ENCODE measurements at places on chromosomes 2 and 18. TPM values are rescaled to one million over a fixed set of nuclear protein-coding genes. Genes with fewer than 3 reads are reported as not detected.

DNA sequence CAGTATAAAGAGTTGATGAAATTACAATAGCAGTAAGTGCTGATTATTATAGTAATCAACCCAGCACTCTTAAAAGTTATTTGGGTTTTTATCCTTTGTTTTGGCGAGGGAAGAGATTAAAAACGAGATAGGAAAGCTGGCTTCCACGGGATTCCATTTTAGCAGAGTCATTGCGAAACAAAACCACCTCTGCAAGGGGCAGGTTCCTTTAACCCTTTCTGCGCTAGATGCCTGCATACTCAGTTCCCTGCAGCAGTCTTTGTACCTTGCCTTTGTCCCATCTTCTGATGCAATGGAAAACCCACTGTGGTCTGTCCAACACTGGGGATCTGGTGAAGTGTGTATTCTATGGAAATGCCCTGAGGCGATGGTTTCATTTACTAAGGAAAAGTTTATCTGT is 2.7 kb downstream of the YPEL5 start:
- no peak for DNase-seq

GRCh38 chr2:132871831-132872230 is 201.8 kb upstream of the LYPD1 start:
- DNase-seq = peak; percentile 16

Gene CFC1
- not detected for total RNA-seq

DNA sequence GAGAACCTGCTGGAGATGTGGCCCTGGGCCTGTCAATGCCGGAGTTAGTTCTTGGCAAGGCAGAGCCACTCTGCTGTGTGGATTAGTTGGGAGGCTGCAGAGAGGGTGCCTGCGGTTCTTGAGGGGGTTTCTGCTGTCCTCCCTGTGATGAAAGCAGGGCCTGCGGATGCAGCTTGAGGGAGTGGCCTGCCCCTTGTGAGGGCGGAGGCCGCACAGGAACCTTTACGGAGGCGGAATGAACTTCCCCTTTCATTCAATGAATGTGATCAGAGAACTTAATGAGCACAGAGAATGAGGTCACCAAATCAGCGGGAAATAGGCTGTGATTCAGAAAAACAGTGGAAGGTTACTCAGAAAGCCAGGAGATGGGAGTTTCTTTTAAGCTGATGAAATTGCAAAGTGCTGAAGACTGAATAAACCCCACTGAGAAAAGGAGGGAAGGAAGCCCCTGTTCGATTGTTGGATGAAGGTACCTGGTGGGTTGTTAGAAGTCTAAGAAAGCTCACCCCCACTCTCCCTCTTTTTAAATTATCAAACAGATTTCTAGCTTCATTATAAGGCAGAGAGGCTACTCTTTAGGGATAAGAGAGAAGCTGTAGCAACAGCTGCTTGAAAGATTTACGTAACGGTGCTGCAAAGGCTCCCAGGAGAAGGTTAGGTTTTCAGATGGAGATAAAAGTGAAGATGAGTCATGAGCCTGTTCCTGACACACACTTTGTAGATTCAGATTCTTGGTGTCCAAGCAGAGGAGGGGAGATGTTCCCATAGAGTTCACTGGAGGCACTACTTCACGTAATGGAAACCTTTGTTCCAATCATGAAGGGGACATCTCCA is 47.4 kb downstream of the VWA3B start:
- DNase-seq = peak; percentile 83

DNA sequence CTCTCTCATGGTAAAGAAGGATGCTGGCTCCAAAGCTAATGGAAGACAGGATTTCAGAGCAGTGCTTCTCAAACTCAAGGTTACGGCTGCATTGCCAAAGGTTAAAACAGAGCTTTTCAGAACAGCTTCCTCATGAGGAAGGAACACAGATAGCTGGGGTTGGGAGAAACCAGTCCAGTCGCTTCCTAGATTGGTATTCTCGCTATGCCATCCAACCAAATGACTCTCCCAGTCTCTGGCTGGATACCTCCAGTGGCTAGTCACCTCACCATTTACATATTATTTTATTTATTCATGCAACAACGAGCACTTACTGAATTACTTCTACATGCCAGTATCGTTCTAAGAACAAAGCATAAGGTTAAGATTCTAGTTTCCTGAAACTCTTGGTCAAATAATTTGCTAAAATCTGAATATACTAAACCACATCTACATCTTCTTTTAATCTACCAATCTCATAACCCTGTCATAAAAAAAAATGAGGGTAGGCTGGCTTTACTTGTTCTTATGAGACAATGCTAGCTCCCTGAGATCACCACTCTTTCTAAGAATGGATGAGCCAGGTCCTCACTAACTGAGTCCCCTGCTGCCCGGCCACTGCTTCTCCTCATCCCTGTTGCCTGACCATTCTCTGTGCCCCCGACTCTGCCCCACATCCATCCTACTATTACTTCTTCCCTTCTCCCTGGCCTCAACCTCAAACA is 20.4 kb downstream of the KDSR start:
- no peak for DNase-seq

DNA sequence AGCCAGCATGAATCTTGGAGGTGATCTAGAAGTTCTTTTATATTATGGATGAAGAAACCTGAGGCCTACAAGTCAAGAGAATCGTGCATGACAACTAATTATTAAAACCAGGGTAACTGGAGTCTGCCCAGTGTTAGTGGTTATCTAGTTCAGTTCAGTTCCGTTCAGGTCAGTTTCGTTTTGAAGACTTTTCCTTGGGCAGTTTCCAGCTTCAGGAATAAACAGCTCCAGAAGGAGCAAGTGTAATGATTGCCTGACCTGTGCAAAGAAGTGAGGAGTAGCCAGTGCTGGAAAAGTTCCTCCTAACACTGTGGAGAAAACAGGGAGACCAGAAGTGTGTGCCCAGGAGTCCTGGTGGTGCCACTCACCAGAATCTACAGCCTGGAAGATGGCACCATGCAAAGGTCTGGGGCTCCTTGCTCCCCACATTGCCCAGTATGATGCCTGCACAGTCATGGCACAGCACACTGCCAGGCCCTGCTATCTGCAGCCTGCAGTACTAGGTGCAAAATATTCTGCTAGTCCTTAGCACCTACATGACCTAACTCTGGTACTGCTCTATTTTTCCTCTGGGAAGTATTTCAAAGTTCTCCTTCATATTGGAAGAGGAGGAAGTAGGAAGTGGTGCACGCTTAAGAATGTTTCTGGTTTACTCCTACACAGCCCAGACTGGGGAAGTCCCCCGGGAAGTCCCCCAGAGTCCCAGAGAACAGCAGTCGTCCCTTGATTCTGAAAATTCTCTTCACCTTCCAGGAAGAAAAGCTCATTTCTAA is 65.8 kb downstream of the SUMO1 start:
- DNase-seq = no peak

DNA sequence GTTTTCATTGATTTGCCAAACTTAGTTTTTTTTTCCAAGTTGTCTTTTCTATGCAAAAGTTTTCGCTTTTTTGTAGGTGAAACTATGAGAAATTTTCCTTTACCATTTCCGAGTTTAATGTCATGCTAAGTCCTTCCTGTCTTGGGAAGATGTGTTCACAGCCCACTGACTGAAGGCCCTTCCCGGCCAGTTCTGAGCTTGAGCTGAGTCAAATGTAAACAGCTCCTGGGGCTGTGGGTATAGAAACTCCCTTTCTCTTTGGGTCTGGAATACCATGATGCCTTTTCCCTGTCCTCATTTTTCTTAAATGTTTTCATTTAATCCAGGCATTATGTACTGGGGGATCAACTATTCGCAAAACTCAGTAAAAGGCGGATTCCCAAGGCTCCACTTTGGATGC is 69.8 kb upstream of the IL1R1 start:
- no peak for DNase-seq

Gene CD8B2
- total RNA-seq = not detected

GRCh38 chr2:216491793-216492596 is 6.6 kb upstream of the RPL37A start:
- DNase-seq = no peak

DNA sequence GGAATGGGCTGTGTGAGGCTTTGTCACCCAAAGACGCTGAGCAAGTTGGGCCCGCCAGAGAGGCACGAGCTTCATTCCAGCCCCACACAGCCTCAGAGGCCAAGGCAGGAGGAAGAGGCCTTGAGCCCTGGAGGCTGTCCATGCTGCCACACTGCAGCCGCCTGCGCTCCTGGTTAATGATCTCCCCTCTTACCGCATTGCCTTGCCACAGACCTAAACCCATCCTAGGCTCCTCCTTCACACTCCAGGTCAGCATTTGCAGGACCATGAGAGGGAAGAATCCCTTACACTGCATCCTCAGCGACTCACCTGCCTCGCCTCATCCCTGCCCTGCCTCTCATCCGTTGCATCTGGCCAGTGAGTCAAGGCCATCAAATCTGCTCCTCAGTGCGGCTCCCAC is 24.6 kb downstream of the KIF3C start:
- no peak for DNase-seq

Gene GCG
- total RNA-seq = 0.17 TPM

DNA sequence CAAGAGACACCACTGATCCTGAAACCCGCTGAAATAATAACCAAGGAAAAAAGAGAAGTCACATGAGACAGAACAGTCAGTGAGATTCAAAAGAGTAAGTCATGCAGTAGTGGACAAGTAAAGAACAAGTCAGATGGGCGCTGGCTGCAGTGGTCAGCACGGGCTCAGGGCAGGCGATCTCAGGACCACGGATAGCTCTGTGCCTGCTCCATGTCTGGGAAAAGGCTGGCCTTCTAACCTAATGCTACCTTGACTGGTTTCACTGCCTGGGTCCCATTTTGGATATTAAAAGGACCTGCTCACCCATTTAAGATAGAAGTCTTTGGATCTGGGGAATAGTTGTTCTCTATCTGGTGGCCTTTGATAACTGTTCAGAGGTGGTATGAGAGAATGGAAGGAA is 61.7 kb upstream of the LCLAT1 start:
- DNase-seq = peak; percentile 44

DNA sequence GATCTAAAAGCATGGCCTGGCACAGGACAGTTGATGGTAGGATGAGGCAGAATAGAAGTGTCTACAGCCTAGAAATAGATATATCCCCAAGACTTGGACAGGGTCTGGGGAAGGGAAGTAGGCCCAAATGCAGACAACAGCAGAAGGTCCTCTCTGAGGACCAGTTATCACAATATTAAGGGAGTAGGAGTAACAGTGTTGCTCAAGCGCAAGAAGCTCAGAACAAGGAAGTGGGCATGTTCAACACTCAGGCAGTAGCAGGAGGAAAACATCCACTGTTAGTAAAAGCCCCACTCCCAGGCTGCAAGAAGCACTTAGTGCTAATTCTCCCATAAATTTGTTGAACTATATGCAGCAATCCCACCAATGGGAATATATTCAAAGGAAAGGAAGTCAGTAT is 314.7 kb downstream of the METTL4 start:
- DNase-seq = no peak

GRCh38 chr2:27795093-27795834 is 23.7 kb downstream of the MRPL33 start:
- DNase-seq = no peak

DNA sequence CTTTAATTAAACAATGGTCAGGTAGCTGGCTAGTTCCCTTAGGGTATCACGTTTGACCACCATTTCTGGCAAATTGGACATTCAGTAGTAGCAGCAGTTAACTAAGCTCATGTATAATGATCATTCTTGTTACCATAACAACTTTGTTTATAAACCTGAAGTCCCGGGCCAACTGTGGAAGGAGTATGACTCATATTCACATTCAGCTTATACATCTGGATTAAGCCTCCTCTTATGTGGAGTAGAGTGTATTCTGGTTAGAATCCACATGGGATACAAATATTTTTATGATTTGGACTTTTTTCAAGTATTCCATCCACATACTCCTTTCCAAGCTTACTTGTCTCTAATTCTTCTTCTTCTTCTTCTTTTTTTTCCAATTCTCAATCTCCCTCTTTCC is 70.3 kb upstream of the ZSWIM2 start:
- peak; percentile 83 for DNase-seq

Gene TRIB2
- total RNA-seq = 15.6 TPM

DNA sequence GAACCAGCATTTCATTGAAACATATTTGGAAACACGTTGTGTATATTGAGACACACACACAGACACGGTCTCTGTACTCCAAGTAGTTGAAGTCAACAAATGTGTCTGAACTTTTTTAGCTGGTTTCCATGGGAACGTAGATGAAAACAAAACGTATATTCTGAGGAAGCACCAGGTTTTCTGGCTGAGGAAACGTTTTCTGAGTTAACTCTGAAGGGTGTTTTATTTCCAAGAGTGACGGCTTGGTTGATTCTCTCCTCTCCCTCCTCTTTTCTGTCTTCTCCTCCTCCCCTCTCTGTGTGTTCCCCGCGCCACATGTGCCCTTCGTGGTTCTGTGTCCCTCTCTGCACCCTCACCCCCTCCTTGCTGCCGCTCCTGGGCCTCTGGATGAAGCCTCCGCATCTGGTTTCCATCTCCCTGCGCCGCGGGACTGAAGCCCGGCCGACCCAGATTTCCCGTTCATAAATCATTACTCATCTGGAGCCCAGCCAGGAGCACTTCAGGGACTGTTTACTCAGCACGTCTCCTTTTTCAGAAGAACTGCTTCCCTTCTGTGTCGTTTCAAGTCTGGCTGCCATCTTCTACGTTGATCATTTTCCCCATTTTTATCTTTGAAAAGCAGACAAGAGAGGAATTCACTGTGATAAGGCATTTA is 122.7 kb downstream of the COL6A3 start:
- peak; percentile 99 for DNase-seq

- DNase-seq = no peak
Observed at GRCh38 chr2:234955971-234956509, 4.2 kb downstream of the SH3BP4 start.

DNA sequence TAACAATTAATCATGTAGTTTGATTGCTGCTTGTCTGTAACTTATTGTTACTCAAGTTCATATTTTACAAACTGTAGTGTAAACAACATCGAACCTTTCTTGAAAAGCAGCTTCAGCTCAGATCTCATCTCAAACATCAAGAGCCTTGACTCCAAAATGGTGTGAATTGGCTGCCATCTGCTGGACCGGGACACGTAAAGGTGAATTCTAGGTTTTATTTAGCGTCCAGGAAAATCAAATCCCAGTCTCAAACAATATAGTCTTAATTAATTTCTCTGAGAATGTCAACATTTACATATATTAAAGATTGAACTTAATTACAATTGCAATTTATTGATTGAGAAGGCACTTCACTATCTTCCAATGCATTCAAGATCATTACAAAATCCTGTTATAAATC is 453.0 kb downstream of the GALR1 start:
- DNase-seq = no peak

Gene SKOR2
- not detected for total RNA-seq

GRCh38 chr2:157427003-157427921 is 16.6 kb downstream of the CYTIP start:
- DNase-seq = no peak

Gene GDF7
- not detected for total RNA-seq

DNA sequence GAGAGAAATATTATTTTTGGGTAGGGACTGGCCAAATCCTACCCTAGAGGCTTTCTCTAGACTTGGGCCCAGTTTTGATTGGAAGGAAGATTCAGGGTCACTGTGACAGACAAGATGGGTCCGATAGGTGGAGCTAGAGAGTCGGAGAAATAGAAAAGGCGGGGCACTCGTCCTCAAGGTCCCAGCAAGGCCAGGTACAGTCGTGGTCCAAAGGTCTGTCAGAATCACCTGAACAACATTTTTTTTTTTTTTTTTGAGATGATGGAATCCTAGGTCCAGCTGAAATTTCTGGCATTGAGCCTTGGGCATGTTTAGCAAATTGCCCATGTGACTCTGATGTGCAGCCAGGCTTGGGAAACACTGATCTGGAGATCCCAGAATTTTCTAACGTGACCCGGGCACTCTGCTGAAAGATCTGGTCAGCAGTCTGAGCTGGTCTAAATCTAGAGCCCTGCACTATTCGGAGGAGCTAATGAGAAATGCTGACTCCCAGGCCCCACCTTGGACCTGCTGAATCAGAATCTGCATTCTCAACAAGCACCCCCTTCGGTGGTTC is 23.0 kb upstream of the NTSR2 start:
- DNase-seq = peak; percentile 61

Gene PNKD
- total RNA-seq = 39.6 TPM
